Endothelial cell of umbilical vein (primary cell): ENCODE measurements at places on chromosomes 4 and X. TPM values are rescaled to one million over a fixed set of nuclear protein-coding genes. Genes with fewer than 3 reads are reported as not detected.

DNA sequence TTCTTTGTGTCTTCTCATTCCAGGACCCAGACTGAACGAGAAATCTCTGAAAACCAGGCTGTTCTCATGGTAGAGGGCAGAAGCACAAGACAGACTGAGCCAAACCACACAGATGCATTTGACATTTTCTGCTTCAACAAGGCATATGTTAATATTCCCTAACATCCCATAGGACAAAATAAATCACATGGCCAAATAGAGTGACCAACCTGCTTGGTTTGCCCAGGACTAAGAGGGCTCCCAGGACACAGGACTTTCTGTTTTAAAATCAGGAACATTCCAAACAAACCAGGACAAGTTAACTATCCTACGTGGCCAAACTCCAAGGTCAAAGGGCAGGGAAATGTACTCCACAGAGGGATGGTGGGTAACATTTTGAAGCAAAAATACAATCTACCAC is 11.7 kb downstream of the CTPS2 start:
- no peak for DNase-seq

DNA sequence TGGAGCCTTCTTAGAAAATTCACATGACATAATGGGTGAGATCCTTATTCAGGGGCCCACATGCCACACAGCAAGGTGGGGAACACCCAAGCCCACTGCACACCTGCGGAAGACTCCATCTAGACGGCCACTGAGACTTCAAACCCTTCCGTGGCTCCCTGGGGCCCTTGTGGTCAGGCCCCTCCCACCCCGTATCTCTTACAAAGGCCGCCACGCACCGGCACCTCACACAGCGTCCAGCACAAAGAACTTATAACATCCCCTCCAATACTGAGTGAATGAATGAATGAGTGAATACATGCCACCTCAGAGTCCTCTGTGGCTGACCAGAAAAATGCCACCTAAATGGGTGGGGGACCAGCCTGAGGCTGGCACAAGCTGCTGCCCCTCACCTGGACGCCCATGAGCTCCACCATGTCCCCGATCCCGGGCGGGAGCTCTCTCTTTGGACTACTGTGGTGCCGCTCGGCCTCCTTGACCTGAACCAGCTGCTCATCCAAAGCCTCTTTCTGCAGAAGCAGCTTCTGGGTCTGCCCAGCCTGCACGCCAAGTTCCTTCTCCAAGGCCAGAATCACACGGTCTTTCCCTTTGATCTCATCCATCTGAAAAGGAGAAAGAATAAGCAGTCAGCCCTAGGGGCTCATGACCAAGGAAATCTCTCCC is 66.9 kb upstream of the C4orf50 start:
- no peak for DNase-seq

GRCh38 chr4:1682860-1683259 is 1.3 kb downstream of the FAM53A start:
- DNase-seq = no peak

GRCh38 chr4:176583278-176583677 is 209.4 kb downstream of the VEGFC start:
- DNase-seq = no peak

The EREG gene
- not detected in 2 replicates for total RNA-seq

The NOX1 gene
- total RNA-seq = not detected in 2 replicates

GRCh38 chr4:140996766-140997165 is 136.5 kb downstream of the RNF150 start:
- DNase-seq = no peak
